ENCODE measurements at places on chromosomes 7 and 10.

DNA sequence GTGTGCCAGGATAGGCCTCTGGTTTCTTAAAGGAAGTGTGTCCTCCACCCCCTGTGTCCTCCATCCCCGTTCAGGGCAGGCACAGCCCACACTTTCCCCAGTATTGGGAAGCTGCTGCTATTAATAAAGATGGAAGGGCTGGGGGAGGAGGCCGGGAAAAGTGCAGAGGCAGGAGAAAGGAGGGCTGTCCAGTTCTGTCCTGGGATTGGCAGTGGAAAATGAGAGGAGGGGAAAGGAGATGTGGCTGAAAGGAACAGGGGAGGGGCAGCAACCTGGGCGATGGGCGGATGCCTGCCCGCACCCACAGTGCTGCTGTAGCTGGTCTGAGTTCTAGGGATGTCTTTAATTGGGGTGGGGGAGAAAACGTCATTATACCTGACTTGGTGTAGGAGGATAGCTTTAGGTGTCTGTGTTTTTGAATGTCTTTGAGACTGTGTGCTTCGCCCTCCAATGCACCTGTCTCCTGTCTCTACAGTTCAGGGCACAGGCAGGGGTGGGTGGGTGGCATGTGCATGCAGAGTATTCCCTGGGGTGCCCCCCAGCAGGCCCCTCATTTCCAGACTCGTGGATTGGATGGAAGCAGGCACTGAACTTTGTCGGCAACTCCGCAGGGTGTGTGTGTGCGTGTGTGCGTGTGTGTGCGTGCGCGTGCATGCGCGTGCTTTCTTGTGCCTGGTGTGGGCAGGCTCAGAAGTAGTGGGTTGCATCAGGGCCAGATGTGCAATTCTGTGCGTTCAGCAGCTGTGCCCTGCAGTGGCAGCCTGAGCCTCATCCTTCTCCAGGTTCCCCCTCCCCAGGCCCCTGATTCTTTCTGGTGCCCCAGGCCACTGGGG is 2.5 kb downstream of the TRIM8 start:
- DNase-seq, result no peak

GRCh38 chr7:47087866-47088265 is 494.0 kb downstream of the TNS3 start:
- no peak for DNase-seq

GRCh38 chr10:27626890-27627289 is 118.7 kb downstream of the MKX start:
- DNase-seq, result no peak

- no peak for DNase-seq
These were observed 4.0 kb upstream of the TMEM106B start for GRCh38 chr7:12207046-12207445.

- no peak for DNase-seq
These were observed 354.6 kb downstream of the PHF14 start for GRCh38 chr7:11328309-11328708.

- DNase-seq, result no peak
These were observed 20.8 kb upstream of the HYAL4 start for GRCh38 chr7:123823898-123824753.

DNA sequence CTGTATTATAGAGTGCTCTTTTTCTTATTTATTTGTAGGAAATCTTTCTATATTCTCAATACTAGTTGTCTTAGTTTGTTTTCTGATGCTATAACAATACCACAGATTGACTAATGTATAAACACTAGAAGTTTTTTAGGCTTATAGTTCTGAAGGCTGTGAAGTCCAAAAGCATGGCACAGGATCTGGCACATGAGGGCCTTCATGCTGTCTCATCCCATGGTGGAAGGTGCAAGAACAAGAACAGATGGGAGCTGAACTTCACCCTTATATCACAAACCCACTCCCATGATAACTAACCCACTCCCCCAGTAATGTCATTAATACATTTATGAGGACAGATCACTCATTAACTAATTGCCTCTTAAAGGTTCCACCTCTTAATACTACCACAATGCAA is 109.7 kb downstream of the AVL9 start:
- no peak for DNase-seq

DNA sequence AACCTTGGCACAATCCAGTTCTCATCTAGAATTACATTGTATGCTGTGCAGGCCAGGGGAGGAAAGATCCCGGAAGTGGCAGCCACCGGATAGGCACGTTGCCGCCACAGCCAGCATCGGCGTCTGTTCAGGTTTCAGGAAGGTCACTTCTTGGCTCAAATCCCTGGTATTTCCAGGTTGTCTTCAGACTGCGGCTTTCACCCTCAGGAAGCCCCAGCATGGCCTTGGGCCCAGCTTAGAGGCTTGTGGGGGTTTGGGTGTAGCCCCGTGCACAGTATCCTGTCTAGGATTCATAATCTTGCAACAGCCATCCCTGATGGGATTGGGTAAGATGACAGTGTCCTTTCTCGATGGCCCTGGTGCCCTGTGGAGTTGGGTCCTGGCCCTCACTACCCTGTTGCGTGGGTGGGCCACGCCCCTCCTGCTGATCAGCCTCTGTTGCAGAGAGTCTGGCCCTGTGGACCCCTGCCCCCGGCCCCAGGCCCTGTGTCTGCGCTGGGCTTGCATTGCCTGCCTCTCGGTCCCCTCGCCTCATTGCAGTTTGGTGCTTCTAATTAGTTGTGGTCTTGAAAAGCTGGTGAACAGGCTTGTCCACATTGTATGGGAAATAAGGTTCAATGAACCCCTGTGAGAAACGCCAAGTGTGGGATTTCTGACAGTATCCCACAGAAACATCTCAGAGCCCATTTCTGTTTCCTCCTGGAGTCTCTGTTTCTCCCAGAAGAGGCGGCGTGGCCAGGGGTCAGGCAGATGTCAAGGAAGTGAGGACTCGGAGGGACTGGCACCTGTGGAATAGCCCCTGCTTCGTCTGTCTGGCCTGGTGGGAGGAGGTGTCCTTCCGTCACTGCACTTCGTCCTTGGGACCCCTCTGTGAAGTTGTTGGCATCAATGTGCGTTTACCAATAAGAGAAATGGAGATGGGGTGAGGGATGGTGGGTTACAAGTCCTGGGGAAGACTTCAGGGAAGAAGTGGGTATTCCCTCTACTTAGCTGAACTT is 77.5 kb downstream of the MGMT start:
- DNase-seq, result no peak

- no peak for DNase-seq
These were observed 60.4 kb downstream of the SORCS1 start for GRCh38 chr10:107104026-107104652.

DNA sequence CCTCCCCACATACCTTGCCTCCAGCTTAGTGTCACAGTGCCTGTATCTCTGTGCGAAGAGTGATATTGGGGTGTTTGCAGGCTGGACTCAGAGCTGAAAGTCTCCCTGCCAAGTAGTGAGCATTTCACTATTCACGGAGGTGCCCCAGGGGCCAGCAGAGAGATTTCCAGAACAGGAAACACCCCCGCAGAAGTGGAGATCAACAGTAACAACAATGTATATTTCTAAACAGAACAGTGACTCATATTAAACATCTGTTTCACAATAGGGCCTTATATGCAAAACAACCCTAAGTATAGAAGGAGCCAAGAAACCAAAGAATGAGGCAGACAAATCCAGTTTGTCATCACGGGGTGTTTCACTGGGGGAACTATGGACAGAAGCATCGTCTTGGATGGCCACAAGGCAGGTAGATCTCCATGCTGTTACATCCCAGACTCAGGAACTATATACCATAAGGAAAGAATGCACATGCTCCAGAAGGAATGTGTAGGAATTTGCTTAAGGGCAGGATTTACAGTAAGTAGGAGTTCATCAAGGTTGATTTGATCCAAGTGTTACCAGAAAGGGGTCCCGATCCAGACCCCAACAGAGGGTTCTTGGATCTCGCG is 29.3 kb upstream of the CCL24 start:
- DNase-seq, result no peak

DNA sequence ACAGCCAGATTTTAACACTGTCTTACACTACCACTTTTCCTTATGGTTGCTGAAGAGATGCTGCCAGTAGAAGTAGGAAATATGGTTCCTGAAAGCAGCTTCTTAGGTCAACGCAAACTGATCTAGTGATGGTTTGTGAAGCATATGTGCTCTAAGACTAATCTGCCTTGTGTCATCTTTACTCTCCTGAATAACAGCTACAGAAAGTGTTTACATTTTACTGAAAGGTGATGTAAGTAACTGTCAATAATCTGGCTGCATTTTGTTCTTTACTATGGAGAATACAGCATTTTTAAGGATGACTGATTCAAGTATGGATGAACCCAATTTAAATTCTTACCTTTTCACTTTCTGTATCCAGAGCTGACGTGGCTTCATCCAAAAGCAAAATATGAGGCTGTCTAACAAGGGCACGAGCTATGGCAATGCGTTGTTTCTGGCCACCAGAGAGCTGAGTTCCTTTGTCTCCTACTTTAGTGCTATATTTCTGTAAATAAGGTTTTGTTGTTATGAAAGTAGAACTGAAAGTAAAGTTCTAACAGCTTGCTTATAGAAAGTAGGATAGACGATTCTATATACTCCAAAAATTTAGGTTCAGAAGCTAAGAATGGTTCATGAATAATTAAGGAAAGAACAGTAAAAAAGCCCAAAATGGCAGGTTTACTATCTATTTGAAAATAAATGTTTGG is 30.2 kb upstream of the ABCB4 start:
- no peak for DNase-seq

- DNase-seq, result no peak
These were observed 76.7 kb upstream of the SAMD8 start for GRCh38 chr10:75034714-75035258.

DNA sequence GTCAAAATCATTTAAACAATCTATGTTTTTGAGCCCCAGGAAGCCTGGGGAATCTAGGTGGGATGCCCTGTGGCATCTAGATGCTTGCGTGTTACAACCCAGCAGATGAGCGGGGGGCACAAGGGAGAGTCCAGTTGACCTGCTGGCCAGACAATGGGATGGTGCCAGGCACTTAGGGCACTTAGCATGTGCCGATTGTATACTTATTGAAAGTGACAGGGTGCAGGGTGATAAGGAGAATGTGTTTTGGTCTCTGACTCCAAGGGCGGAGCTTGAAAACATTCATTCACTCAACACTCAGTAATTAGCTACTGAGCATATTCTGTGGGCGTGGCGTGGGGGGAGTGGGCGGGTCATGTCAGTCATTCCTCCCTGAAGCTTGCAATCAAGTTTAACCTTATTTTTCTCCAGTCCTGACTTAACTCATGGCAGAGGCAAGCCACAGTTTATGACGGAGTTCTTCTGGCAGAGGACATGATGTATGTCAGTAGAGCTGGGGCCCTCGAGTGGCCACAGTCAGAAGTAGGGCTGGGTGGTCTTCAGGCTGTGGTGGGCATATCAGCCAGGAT is 115.1 kb downstream of the PRKCQ start:
- no peak for DNase-seq

GRCh38 chr10:7432884-7433726 is 22.3 kb upstream of the SFMBT2 start:
- DNase-seq, result no peak

DNA sequence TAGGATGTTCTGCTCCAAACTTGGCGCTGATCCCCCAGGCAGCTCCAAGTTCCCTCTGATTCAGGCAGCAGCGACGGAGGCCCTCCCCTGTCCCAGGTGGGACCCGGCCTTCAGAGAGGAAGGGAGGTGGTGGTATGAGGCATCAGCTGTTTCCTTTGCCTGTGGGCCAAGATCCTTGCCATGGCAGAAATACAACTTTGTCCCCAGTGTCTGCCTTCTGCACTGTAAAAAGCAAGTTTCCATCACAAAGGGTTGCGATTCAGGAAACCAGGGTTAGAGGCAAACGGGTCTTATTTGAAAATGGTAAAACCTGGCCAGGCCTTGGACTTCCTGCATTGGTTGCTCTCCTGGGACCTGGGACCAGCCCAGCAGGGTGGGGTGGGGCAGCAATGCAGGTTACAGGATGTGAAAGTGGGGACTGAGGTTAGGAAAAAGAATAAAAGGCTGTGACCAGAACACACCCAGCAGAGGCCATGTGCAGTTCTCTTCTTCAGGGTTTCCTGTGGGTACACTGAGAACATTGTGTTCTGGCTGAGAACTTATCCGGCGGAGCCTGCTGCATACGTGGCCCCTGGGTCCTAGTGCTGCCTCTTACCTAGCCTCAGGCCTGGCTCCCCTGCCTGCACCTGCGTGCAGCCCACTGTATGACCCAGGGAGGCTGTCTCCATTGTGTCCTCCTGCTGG is 25.1 kb upstream of the DDIT4 start:
- DNase-seq, result peak; percentile 71
